ENCODE measurements at places on chromosomes 1 and 21. TPM values are rescaled to one million over a fixed set of nuclear protein-coding genes. Genes with fewer than 3 reads are reported as not detected.
A peak's percentile ranks its signal among the peaks of the same experiment; 100 is the strongest.

- no peak for DNase-seq
Measured at GRCh38 chr21:46326110-46326703, 2.3 kb downstream of the PCNT start.

Gene OR2T35
- total RNA-seq: not detected

Gene C1QTNF12
- total RNA-seq: 1.3 TPM

Gene CA6
- total RNA-seq: not detected

DNA sequence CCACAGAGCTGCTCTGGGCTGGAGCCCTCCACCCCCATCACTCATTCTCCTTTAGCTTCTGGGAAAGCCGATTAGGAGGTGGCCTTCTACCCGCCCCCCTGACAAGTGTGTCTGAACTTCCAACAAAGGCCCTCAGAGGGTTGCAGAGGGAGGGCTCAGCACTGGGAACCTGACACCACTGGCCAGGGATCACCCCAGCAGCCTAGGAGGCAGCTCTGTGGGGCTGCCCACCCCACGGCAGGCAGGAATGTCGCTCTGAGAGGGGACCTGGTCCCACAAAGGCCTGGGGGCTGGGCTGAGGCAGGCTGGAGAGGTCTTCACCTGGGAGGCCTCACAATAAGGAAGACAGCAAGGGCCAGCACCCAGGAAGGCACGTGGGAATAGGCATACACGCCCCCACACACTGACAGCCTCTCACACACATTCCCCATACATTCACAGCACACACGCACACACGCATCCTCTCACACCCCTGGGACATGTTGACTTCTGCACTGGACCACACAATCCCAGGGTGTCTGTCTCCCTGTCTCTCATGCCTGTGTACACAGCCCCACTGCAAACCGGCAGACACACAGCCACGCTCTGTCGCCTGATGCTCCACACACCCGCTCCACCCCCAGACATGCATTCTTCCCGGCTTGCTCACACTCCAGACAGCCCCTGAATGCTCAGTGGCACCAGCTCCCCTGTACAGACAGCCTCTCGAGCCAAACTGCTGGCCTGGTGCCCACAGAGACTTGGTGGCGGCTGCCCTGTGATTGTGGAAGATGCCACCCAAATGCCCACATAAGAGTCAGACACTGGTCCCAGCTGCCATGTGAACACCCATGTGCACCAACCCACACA, 30.7 kb downstream of the DMBX1 start:
- peak; percentile 95 for DNase-seq

DNA sequence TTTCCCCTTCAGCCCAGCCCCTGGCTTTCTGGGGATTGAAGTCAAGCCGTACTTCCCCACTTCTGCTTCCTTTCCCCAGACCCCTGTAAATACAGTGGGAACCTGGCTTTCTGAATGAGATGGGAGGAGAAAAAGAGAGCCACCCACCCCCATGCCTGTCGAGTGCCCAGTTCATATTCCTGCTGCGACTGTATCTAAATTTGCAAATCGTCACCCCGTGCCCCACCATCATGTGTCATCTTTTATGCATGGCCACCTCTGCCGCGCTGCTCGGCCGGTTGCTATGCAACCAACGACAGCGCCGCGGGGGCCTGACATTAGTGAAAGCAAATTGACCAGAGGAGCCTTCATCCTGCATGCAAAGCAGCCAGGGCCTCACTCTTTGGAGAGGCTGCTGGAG, 143.0 kb downstream of the ELAVL4 start:
- no peak for DNase-seq

All from chondrocyte (in vitro differentiated cells).